ENCODE measurements at places on chromosomes 5 and 9.
A peak's percentile ranks its signal among the peaks of the same experiment; 100 is the strongest.

- no peak for DNase-seq
Measured at GRCh38 chr9:35962126-35962906, 4.4 kb upstream of the OR2S2 start.

- no peak for DNase-seq
Measured at GRCh38 chr5:154568589-154568988, 90.6 kb upstream of the HAND1 start.

- no peak for DNase-seq
Measured at GRCh38 chr5:11383506-11384095, 520.6 kb downstream of the CTNND2 start.

DNA sequence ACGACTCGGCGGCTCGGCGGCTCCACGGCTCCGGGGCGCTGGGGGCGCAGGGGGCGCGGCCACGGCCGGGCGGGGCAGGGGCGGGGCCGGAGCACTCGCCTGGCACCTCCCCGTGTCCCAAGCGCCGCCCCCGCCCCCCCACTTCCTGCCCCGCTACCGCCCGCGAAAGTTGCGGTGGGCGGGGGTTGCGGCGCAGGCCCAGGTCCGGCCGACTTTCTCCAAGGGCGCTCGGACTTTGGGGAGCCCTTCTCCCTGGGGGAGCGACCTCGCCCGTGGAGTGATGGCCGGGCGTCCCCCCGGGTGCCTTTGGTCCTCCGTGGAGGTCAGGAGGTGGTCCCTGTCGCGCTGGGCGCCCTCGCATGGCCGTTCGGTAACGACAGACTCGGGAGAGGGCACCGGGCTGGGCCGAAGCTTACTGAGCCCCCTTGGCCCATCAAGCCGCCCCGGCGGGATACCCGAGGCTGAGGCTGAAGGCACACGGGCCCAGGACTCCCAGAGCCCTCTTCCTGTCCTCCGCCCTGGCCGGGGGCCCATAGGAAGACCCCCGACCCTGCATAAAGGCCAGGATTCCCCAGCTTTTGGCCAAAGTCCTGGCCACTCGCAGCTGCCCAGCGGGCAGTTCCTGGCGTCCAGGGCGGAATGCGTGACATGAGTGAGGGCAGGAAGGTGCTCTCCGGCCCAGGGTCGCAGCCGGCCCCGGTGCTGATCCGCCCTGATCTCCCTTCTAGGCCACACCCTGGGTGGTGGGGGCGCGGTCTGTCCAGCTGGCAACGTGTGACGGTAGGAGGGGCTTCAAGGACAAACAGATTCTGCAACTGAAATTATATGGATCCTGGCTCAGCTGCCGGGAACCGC is 883 bp upstream of the VAV2 start:
- DNase-seq, result peak; percentile 86

- DNase-seq, result no peak
Measured at GRCh38 chr9:97711223-97711626, 14.1 kb upstream of the XPA start.

- DNase-seq, result no peak
Measured at GRCh38 chr9:80615964-80616363, 1044.2 kb downstream of the TLE4 start.

Data from bronchial epithelial cell (primary cell).